ENCODE measurements at places on chromosomes 5 and 9.
A peak's percentile ranks its signal among the peaks of the same experiment; 100 is the strongest.

DNA sequence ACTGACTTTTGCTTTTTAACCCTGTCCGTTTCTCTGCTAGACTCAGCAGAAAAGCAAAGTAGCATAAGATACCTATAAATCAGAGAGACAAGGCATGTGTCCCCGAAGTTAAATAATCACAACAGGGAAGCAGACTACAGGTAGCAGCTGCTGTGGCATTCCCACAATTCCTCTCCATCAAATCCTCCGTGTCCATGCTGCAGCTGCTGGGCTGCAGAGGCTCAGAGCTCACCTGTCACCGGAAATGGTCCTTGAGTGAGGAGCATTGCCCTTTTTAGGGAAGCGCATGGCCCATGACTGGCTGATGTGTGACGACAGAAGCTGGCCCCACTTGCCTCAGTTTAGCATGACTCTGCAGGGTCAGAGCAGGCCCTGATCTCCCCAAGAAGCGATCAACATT is 125.0 kb downstream of the MSX2 start:
- no peak for DNase-seq

- no peak for DNase-seq
These were observed 290.5 kb downstream of the ANXA1 start for GRCh38 chr9:73441890-73442818.

GRCh38 chr9:108864446-108864845 is 2.4 kb downstream of the ACTL7A start:
- no peak for DNase-seq

DNA sequence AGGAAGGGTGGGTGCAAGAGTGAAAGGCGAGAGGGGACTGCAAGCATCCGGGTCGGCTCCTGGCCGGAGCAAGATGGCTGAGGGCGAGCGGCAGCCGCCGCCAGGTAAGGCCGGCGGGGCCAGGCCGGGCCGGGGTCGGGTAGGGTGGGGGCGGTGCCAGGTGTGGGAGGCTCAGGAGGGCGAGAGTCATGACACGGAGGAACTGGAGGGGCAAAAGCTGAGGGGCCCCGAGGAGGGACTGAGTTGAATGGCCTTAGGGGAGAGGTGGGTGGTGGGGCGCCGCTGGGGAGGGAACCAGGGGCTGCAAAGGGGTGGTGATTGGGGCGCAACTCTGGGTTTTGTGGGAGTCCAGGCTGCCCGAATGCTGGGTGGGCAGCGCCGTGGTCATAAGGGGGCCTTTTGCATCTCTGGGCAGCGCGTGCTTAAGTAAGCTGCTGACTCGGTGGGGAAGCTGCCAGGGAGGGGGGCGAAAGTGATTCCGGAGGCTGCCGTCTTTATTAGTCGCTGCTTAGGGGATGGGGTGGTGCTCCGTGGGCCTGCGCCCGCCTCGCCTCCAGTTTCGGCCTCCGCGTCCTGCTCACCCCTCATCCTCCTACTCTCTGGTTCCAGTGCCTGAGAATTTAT is 425 bp downstream of the PTPA start:
- DNase-seq, result peak; percentile 70

DNA sequence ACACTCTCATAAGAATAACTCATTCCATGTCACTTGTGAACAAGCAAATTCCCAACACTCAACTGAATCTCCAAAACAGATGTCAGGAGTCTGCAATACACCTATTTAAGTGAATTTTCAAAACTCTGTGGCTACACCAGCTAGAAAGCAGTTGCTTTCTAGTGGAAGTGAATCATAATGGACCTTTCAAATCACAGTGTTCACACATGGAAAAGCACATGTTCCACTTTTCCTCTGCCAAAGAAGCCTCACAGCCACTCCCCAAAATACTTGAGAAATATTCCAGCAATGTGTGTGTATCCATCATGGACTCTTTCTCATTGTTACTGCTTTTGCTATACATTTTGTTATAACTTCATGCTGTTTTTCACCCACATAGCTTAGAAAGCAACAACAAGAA is 17.4 kb downstream of the MARCHF3 start:
- DNase-seq, result no peak

GRCh38 chr5:155726267-155726666 is 600.7 kb upstream of the SGCD start:
- DNase-seq, result no peak

DNA sequence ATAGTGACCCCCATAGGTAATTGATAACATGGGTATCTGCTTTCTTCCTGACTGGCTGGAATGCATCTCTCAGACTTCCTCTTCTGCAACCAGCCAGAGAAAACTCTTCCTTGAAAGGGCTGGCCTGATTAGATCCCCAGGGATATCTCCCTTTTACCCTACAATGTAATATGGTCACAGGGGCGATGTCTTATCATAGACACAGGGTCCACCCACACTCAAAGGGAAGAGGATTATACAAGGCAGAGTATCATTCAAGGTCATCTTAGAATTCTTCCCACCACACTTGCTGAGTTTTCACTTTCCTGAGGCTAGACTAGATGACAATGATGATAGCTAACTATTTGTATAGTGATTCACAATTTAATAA is 33.2 kb downstream of the TTLL11 start:
- DNase-seq, result no peak

DNA sequence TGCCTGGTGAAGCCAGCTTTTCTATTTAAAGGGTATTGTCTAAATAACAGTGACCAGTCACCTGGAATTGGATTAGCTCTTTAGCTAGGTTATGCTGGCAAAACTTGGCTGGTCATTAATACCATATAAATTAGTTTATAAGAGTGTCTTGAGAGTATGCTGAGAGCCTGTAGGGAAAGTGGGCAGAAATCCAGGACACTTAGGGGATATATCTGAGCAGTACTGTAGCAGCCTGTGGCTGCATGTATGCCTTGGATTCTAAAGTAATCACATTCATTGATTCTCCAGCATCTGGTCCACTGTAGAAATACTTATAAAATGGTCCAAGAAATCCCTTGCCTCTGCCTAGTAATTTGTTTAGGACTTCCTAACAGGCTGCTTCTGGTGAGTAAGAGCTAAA is 288.9 kb upstream of the DMAC1 start:
- no peak for DNase-seq

GRCh38 chr9:76394960-76395252 is 680 bp upstream of the RFK start:
- DNase-seq, result peak; percentile 77

DNA sequence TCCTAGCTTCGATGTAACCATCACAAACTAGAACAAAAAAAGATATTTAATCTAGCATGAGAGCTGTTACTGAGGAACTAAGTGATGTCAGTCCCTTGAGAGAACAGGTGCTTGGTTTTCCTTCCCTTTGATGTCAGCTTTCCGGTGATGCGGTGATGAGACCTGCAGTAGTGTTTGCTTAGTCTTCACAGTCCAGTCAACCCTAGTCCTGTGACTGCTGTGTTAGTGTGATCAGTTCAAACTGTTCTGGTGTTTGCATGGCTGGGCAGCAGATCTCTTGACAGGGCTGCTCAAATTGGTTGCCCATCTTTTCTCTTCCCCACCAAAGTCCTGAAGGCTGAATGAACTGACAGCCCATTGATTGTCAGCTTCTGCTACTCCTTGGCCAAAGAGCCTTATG is 608.6 kb upstream of the DAB2 start:
- DNase-seq, result no peak

DNA sequence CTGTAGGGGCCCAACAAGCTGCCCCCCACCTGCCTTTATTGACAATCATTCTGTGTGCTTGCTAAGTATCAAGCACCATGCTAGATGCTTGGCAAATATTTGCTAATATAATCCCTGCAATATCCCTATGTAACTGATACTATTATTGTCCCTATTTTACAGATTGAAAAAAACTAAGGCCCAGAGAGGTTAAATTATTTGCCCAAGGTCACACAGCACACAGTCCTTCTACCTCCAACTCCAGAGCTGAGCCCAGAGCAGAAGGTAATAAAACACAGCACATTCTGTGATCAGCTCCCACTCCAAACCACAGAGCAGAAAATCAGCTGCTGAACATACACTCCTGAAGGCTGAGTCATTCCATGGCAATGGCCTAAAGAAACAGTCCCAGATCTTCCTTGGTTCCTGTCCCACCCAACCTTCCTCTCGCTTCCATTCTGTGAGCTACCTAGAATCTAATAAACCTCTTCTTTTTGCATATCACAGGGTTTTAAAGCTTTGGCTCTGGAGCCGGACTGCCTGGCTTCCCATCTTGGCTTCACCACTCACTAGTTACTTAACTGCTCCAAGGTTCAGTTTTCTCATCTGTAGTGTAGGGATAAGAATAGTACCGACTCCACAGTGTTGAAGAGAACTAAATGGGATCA is 66.7 kb upstream of the ADRA1B start:
- DNase-seq, result no peak

GRCh38 chr5:166758151-166758550 is 1533.3 kb upstream of the WWC1 start:
- DNase-seq, result no peak

DNA sequence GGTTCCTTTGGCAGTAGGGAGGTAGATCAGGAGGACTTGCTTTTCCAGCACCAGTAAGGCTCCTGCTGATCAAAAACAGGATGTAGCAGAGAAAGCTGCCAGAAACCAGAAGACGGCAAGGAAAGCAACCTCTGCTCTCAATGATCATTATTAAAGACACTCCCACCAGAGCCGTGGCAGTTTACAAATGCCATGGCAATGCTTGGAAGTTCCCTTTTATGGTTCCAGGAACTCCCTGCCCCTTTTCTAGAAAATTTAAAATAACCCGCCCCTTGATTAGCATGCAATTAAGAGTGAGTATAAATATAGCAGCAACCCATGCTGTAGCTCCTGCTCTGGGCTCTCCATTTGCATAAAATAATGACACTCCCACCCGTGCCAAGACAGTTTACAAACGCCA is 16.1 kb downstream of the EQTN start:
- DNase-seq, result no peak

GRCh38 chr9:136665111-136665703 is 2.5 kb downstream of the EGFL7 start:
- no peak for DNase-seq

DNA sequence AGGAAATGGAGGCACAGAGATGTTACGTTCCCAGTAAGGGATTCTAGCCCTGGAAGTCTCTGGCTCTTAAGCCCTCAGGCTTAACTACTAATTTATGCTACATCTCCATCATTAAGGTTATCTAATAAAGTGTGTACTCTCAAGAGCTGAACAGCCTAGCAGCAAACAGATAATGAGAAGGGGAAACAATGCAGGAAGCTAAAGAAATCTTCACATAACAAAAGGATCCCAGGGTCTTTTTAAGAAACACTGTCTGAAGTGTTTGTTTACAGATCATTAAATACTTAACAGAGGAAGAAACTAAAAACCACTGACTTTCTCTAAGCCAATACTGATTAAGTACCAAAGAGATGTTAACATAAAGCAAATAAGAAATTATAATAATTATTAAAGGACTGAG is 129.0 kb downstream of the PAPPA start:
- no peak for DNase-seq

- no peak for DNase-seq
These were observed 473.0 kb downstream of the TUSC1 start for GRCh38 chr9:25205285-25205684.

DNA sequence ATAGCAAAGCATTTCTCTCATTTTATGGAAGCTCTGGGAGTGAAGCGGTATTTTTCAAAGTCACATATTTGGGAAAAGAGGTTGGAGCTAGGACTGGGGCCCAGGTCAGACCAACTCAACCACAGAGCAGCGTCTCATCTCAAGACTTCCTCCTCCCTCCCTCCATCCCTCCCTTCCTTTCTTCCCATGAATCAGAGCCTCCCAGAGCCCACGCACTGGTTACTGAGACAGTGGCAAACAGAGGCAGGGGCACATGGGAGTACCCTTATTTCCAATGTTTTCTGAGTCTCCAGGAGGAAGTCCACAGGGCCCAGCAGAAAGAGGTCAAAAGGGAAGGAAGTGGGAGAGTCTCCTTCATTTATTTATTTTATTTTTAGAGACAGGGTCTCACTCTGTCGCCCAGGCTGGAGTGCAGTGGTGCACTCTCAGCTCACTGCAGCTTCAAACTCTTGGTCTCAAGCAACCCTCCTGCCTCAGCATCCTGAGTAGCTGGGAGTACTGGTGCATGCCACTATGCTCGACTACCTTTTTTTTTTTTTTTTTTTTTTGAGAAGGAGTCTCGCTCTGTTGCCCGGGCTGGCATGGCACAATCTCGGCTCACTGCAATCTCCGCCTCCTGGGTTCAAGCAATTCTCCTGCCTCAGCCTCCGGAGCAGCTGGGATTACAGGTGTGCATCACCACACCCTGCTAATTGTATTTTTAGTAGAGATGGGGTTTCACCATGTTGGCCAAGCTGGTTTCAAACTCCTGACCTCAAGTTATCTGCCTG is 52.5 kb upstream of the CDKN2AIPNL start:
- DNase-seq, result no peak

- DNase-seq, result no peak
These were observed 410.5 kb downstream of the TMEM38B start for GRCh38 chr9:106104887-106105286.

- DNase-seq, result no peak
These were observed 42.0 kb upstream of the LIFR start for GRCh38 chr5:38598296-38598993.

GRCh38 chr9:138111607-138112006 is 234.0 kb downstream of the CACNA1B start:
- DNase-seq, result peak; percentile 8

DNA sequence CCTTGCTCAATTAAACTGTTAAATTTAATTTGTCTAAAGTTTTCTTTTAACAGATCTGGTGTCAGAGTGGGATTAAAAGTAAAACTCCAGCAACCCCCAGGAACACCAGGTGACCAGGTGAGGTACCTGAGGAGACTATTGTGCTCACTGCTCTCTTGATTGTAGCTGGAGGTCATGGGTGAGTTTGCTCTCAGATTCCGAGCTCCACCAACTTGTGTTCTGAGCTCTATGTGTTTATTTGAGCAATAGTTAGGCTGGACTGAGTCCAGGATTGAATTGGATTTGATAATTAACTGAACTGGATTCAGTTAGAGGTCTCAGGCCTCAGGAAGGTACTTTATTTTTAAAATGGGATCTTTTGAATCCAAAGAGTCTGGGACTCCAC is 17.9 kb upstream of the SCGB3A2 start:
- DNase-seq, result no peak

DNA sequence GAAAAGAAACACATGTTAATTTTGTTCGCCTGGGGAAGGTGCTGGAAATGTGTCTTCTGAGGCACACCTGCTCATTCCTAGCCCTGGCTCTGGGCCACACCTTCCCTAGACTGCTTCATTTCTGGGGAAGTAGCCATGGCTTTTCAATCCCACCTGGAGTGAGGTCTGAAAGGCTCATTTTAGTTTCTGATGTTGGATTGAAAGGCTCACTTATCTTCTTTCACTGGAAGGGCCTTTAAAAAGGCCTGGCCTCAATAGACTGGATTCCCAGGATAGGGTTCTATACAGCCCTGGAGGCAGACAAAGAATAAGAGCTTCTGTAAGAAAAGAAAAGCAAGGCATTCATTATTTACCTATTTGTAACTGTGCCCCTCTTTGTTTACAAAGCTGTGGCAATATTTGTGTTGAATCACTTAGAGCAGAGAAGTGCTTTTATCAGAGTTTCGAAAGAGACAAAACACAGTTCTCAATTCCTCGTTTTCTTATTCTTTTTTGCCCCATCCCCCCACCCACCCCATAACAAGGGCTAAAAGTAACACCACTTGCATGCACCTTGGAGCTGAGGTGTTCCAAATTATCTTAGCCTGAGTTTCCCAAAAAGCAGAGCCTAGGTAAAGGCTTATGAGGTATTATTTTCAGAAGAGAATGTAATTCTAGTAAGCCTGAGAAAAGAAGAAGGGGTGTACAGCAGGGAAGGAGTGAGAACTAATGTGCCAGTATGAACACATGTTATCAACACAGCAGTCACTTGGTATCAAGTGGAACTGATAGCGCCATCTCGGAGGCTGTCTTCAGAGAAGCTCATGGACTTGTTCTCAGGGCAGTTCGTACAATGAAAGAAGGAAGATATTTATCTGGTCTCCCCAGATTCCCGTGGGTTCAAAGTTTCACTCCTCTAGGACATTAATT is 413.1 kb downstream of the KCTD16 start:
- DNase-seq, result no peak
